Endothelial cell of umbilical vein (primary cell): ENCODE measurements at places on chromosomes 2 and 18.
A peak's percentile ranks its signal among the peaks of the same experiment; 100 is the strongest.

DNA sequence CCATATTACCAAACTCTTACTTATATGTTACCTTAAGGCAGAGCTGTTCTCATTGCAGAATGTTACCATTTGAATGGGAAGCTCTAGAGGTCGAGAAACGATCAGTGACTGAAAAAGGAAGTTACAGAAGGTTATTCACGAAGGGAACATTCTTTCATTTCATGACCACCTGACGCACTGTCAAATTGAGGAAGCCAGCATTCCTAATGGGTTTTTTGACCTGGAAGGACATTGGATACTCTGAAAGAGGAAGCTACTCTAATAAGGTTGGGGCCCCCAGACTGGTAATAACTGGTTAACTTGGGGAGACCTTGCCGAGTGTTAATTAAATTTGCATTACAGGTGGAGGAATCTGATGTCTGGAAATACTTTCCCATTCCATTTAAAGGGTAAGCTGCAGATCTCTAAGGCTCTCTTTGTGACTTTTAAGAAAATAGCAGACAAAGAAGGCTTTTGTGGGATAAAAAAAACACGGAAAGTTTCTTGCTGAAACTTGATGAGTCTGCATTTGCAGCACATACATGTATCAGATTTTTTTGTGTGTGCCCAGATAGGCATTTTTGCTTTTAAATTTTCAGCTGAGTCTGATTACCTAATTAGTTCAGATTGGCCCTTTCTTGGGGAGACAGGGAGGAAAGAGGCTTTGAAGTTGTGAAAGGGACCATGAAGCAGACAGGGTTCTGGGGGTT, 137.1 kb downstream of the LTBP1 start:
- H3K4me1 ChIP-seq, result peaks cover 21% of the 10 kb centered on the region
- no peaks in the 10 kb centered on the region for H3K27me3 ChIP-seq
- H3K27ac ChIP-seq, result no peak overlapping the region
- no peaks in the 10 kb centered on the region for H3K36me3 ChIP-seq
- no peak overlapping the region for H3K4me3 ChIP-seq

DNA sequence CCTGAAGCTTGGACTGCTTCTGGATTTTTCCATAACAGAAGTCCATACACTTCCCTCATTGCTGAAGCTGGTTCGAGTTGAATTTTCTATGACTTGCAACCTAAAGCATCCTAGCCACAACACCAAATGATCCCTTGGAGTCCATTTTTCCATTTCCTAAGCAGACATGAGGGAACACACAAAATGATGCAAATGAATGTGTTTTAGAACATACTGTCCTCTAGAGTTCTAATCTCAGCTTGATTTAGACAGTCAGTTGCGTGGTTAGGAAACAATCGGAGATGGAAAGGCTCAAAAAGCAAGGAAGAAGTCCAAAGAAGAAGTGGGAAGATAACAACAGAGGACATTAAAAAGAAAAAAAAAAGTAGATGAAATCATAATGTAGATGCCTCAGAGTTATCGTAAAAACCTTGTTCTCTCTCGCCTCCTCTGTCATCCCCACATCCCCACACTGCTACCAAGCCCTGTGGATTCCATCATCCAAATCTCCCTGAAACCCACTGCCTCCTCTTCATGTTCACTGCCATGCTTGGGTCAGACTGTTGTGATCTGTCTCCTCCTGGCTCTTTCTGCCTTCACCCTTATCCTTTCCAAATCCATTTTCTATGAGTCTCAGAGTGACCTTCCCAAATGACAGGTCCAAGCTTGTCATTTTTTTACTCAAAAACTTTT, 58.4 kb downstream of the TMEM247 start:
- no peaks in the 10 kb centered on the region for H3K27me3 ChIP-seq
- no peaks in the 10 kb centered on the region for H3K36me3 ChIP-seq
- H3K4me3 ChIP-seq, result no peak overlapping the region
- H3K4me1 ChIP-seq, result peaks cover 11% of the 10 kb centered on the region
- no peak overlapping the region for H3K27ac ChIP-seq

DNA sequence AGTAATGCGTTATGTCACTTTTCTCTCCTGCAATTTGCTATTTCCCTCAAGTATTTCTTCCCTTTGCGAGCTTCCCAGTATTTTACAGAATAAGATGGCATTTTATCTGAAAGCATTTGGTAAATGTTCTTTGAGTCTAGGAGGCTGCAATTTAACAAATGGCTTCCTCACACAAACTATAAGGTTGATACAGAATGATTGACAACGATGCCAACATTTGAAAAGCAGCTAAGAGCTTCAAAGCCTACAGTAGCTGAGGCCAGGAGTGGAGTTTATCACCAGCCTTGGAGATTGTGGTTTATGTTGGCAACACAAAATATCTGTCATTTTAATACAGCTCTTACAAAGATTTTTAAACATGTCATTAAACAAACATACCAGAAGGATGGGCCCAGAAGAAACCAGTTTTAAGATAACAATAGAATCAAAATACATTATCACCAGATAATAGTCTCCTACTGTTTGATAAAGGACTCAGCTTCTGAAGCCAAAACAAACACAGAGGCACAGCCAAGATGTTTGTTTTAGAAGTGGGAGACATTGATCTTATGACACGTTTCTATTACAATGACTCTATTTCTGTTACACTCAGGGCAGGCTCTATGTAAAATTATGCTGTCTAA, 711.4 kb upstream of the ACVR2A start:
- H3K27ac ChIP-seq, result no peak overlapping the region
- H3K36me3 ChIP-seq, result no peaks in the 10 kb centered on the region
- H3K4me3 ChIP-seq, result no peak overlapping the region

- H3K27me3 ChIP-seq, result no peaks in the 10 kb centered on the region
- H3K36me3 ChIP-seq, result no peaks in the 10 kb centered on the region
- peak overlapping the region; percentile 57 for H3K27ac ChIP-seq
- H3K4me1 ChIP-seq, result peaks cover 20% of the 10 kb centered on the region
- H3K4me3 ChIP-seq, result no peak overlapping the region
- DNase-seq, result peak; percentile 78
Measured at GRCh38 chr2:39550701-39551285, 113.7 kb upstream of the MAP4K3 start.

DNA sequence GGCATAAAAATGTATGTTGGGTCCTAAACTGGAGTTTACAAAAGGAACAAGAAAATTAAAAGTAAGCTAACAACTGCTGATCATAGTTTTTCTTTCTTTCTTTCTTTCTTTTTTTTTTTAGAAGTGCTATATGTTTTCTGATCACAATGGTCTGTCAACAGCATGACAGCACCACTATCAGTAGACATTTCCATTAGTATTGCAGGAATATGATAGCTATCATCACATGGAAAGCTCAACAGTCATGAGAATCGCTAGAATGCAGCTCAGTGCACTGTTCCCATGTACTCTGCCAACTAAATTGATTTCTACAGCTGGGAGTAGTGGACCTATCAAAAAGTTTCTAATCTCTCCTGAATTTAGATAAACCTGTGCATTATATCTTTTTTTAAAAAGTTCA, 950.3 kb upstream of the ACVR2A start:
- H3K36me3 ChIP-seq, result no peaks in the 10 kb centered on the region
- H3K4me1 ChIP-seq, result no peaks in the 10 kb centered on the region
- H3K27ac ChIP-seq, result no peak overlapping the region
- no peak overlapping the region for H3K4me3 ChIP-seq
- DNase-seq, result no peak

DNA sequence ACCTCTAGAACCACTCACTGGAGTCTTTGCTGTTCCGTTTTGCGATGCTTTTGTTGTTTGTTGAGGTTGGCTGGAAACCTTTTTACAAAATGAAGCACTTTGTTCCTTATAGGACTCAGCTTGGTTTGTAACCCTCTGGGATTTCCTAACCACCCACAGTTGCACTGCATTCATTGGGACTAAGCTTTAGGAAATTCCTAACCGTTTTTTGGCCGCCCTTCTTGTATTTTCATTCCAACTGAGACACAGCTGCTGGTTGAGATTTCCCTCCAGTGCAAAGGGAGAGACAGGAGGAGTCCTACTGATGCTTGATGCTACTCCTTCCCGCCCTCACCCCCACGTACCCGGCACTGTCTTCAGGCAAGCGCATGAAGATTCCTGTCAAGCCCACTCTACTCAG, 6.1 kb upstream of the DIPK1C start:
- H3K27me3 ChIP-seq, result peaks cover 12% of the 10 kb centered on the region
- no peak for DNase-seq
- no peak overlapping the region for H3K4me3 ChIP-seq
- peaks cover 2% of the 10 kb centered on the region for H3K4me1 ChIP-seq

DNA sequence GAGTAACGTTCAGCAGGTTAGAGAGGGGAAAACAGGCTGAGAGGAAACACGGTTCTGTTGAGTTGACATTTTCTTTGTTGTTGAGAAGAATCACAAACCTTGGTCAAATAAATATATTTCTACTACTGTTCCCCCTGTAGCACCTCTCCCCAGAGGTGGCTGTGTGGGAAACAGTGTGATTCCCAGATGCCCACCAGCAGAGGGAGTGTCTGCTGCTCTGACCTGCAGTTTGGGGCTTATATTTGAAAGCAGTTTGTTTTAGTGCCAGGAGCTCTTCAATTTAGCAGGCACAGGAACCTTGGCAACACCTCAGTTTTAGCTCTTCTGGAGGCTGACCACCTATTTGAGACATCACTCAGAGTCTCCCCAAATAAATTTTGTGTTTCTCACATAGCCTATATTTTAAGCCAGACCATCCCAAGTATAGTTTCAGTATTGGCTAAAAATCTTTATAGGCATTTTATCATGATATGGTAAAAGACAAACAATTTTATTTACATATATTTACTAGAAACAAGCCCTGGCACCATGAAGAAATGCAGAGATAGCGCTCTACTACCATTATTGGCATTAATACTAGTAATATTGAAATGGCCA, 75.7 kb downstream of the PIK3C3 start:
- peak; percentile 37 for DNase-seq
- no peaks in the 10 kb centered on the region for H3K27me3 ChIP-seq
- peaks cover 3% of the 10 kb centered on the region for H3K36me3 ChIP-seq
- no peak overlapping the region for H3K4me3 ChIP-seq
- no peak overlapping the region for H3K27ac ChIP-seq
- H3K4me1 ChIP-seq, result no peaks in the 10 kb centered on the region

- no peak overlapping the region for H3K27ac ChIP-seq
- no peaks in the 10 kb centered on the region for H3K36me3 ChIP-seq
- no peaks in the 10 kb centered on the region for H3K4me1 ChIP-seq
- no peaks in the 10 kb centered on the region for H3K27me3 ChIP-seq
Measured at GRCh38 chr2:138123741-138124140, 159.5 kb downstream of the HNMT start.

DNA sequence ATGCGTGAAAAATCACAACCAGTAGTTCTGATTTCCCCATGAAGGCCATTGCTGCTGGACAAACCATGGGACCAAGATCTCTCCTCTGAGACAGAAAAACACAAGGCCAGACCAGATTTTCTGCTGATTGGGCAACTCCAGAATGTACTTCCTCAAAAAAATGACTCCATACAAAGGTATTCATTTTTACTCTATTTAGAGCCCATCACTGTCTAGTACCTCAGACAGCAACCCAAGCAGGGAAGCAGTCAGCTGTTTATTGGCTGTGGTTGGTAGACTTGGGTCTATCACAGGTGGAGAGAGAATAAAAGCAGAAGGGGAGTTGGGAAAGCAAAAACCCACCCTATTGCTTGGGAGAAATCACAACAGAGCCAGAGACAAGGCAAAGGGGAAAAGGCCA, 219.9 kb downstream of the PIK3C3 start:
- no peaks in the 10 kb centered on the region for H3K36me3 ChIP-seq
- DNase-seq, result no peak
- no peaks in the 10 kb centered on the region for H3K4me1 ChIP-seq
- no peaks in the 10 kb centered on the region for H3K27me3 ChIP-seq
- no peak overlapping the region for H3K27ac ChIP-seq

DNA sequence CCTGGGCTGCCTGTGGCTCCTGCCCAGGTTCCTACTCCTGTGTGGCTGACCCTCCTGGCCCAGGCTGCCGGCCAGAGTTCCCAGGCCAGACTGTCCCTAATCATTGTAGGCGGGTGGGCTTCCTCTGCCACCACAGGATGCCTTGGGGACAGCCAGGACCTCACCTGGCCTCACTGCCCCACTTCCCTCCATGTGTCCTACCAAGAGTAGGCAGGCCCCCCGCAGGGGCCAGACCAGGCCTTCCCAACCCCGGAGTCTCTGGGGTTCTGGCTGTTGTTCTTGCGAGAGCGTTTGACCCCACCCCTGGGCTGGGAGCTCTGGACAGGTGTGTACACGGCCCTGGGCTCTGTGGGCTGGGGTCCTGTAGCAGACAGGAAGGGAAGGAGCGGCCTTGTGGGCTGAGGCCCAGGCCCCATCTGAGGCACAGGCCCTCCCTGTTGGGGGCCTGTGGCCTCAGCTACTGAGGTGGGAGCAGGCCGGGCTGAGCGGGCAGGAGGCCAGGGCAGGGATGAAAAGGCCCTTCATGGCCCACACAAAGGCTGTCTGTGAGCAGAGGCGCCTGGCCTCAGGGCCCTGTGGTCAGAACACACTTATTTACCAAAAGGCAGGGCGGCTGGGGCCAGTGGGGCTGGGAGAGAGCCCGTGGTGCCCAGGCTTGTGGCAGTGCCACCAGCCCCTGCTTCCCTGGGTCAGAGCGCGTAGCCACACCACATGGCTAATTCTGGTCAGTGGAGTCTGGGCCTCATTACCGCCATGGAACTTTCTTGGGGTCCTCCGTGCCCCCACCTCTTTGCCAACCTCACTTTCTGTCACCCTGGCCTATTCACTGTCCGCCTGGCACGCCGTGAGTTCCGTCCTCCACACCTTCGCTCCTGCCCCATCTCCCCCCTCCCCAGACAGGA, 2.0 kb downstream of the SNORC start:
- no peaks in the 10 kb centered on the region for H3K4me1 ChIP-seq
- DNase-seq, result no peak
- H3K27ac ChIP-seq, result no peak overlapping the region

GRCh38 chr2:189824694-189825396, 40.6 kb downstream of the PMS1 start:
- H3K27ac ChIP-seq, result no peak overlapping the region
- DNase-seq, result no peak
- H3K4me3 ChIP-seq, result no peak overlapping the region
- H3K36me3 ChIP-seq, result no peaks in the 10 kb centered on the region
- no peaks in the 10 kb centered on the region for H3K27me3 ChIP-seq

GRCh38 chr2:198127627-198128026, 323.2 kb downstream of the PLCL1 start:
- H3K27me3 ChIP-seq, result no peaks in the 10 kb centered on the region
- no peaks in the 10 kb centered on the region for H3K36me3 ChIP-seq
- H3K4me3 ChIP-seq, result no peak overlapping the region
- H3K4me1 ChIP-seq, result no peaks in the 10 kb centered on the region

DNA sequence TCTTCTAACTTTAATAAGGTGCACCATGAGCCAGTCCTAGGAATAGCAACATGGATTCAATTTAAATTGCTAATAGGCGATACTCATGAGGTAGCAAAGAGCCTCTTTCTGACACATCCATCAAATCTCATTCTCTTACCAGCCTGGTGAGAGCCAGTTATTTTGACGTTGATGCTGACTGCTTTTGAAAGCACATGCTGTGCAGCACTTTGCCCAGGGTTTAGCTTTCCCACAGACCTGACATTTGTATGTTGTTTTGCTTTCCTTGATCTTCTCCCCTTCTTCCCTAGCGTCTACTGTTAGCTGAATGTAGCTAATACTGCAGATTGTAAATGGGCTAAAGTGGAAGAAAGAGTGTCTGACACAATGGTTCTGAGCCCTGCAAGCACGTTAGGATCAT, 101.1 kb upstream of the CCDC85A start:
- H3K36me3 ChIP-seq, result no peaks in the 10 kb centered on the region
- H3K27ac ChIP-seq, result no peak overlapping the region
- H3K4me1 ChIP-seq, result no peaks in the 10 kb centered on the region
- DNase-seq, result no peak

- no peak overlapping the region for H3K27ac ChIP-seq
- no peak overlapping the region for H3K4me3 ChIP-seq
- peaks cover 3% of the 10 kb centered on the region for H3K27me3 ChIP-seq
- H3K4me1 ChIP-seq, result no peaks in the 10 kb centered on the region
Measured at GRCh38 chr2:11667194-11667593, 2.8 kb downstream of the NTSR2 start.
